ENCODE measurements at places on chromosomes 7 and 10.

DNA sequence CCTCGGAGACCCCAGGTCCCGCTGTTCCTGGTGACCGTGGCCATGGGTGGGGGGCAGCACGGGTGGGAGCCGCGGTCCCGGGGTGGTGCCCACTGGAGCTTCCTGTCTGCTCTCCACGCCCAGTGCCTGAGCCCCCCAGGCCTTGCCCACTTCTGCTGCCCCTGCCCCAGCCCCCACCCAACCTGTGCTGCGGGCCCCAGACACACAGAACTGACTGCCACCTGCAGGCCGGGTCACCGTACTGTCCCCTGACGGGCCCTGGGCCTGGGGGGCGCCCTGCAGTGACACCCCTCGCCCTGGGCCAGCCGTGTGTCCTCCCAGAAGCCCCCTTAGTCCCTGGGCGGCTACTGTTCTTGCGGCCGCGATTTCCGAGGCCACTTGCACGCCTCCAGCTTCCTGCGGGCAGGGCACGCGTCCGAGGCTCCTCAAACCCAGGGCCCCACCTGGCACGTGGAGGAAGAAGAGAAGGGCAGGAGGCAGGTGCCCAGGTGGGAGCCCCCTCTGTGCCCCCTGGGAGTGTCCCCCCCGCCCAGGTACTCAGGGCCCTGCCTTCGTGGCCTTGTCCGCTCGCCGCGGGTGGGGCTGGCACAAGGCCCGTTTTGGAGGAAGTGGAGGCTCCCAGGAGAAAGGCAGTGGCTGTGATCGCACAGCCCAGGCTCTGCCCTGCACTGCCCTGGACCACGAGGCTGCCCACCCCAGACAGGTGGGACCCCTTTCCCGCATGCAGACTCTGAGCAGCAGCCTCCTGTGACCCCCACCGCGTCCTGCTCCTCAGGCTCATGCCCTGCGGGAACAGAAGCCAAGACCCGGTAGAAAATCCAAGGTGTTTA is 10.4 kb downstream of the TMEM184A start:
- no peak for DNase-seq

GRCh38 chr7:6619961-6620360 is 4.6 kb downstream of the ZNF853 start:
- DNase-seq: no peak

GRCh38 chr10:116548301-116548700 is 2.6 kb downstream of the PNLIP start:
- DNase-seq: no peak

- no peak for DNase-seq
Observed at GRCh38 chr10:126135177-126135576, 238.8 kb downstream of the FANK1 start.

GRCh38 chr10:58396057-58396456 is 10.8 kb downstream of the TFAM start:
- DNase-seq: no peak

DNA sequence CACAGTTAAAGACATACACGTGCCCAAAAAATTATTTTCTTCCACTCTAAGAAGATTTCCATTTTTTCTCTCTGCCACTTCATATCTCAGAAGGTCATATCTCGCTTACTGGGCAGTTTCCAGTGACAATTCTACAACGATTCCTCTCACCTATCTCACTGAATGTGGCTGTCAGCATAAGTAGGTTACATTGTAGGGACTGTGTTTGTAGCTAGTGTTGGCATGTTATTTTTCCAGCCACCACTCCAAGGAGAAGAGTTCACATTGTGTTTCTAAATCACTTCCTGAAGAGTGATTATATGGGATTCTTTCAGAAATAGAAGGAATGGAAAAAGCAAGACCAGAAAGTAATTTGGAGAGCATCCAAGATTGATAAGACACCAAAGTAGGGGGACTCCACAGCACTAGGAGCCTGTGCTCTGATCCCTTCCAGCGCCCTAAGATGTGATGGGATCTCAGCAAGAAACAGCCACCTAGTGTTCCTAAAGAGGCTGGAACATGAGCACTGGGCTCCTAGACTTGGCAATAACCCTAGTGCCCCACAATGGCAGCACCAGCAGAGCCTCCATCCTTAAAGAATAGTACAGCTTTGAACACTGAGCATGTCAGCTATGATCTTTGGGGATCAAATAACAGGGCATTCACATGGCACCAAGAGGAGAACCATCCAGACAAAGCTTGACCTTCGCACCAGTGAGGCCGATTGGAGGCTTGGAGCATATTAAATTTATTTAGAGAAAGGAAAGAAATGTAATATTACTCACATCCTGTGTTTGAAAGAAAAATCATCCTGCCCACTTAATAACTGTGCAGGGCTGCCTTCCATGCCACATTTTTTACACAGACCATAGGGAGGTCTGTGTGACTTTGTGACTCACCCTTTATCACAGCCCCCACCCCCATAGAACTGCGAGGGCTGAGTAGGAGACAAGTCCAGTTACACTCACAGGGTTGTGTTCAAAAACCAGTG is 51.8 kb downstream of the CAV1 start:
- no peak for DNase-seq

DNA sequence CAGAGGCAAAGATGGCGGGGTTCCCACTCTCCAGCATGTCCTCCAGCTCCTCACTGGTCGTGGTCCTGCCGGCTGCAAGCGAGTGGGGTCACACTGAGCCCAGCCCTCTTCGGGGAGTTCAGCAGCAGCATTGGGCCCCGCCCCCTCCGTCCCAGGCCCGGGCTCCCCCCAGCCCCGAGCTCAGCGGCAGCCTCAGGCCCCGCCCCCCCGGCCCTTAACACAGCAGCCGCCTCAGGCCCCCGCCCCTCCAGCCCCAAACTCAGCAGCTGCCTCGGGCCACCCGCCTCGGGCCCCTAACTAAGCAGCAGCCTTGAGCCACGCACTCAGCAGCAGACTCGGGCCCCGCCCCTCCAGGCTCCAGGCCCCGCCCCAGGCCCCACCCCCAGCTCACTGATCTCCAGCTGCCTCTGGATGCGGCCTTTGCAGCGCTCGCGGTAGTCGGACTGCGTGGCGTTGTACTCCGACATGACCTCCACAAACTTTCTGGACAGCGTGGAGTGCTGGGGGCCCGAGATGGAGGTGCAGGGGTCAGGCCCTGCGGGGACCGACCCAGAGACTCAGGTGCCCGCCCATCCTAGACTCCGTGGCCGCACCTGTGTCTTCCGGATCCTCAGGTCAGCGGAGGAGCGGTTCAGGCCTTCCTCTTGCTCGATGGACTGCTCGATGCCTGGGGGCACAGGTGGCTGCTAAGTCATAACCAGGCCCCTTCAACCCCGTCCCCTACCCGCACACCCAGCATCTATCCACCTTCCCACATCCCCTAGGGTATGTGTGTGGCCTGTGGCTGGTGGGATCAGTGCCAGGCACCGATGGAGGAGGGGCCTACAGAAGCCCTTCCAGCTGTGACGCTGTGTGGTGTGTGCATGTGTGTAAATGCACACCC is 15.5 kb downstream of the STX1A start:
- no peak for DNase-seq

DNA sequence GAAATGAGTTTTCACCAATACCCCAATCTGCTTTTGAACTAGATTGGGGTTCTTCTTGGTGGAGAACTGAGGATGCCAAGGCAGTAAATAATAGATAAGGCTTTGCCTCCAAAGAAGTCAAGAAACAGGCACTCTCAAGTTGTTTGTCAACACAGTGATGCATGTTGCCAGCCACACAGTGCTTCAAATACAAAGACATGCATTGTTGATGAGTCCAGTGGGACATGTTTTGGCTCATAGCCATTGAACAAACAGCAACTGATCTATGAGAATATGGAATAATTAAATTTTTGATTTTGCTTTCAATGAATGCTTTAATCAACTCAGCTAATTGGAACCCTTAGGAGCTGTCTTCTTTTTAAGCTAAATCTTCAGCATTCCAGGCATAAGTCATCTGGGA is 346.4 kb downstream of the THSD7A start:
- DNase-seq: no peak

GRCh38 chr10:119251315-119251708 is 43.9 kb downstream of the GRK5 start:
- no peak for DNase-seq

DNA sequence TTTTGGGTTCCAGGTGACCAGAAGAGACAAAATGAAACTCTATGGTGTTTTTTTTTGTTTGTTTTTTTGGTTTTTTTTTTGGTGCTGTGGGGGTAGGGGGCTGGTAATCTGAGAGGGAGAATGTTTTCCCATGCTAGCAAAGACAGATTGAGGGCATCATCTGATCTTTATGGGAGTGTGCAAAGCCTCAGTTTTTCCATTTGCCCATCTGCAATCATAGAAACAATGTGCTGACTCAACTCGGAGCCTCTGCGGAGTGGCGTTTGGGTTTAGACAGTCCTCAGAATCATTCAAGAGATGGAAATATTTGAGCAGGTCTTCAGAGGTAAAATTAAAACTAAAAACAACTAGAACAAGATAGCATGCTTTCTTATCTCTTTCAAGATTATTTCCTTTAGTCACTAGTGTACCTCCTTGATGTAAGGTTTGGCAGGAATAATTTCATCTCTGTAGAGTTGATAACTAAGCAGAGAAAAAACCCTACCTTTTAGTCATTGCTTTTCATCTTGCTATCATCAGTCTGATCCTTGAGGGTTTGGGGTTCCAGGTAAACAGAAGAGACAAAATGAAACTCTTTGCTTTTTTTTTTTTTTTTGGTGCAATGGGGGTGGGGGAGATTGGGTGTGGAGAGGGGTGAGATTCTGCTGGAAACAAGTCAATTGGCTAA is 18.0 kb downstream of the CNNM2 start:
- DNase-seq: no peak

DNA sequence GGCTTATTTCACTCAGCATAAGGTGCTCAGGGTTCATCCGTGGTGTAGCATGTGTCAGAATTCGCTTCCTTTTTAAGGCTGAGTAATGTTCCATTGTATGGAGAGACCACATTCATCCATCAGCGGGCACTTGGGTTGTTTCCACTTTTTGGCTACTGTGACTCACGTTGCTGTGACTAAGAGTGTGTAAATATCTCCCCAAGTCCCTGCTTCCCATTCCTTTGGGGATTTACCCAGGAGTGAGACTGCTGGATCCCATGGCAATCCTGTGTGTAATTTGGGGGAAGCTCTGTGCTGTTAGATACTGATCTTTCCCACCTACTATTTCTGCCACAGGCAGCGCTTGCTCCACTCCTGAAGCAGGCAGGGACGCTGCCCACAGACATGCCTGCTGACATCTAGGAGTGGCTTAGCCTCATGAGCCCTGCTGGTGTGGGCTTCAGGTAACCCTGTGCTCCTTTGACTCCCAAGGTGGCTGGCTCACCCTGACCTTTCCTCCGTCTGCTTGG is 346.0 kb downstream of the FRMD4A start:
- no peak for DNase-seq

DNA sequence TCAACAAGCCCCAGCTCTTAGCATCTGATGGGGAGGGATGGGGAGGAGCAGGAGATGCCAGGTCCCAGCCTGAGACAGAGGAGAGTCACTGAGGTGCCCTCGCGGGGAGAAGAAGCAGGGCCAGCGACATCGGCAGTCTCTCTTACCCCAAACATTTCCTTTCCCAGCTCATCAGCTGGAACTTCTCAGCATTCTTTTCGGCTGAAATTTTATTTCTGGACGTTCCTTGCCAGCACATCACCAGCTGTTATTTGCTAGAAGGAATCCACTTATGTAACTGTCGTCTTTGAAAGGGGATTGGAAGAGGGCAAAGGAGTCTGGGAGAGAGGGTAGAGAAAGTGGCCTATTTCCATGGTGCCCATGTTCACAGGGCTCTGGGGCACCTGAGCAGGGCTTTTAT is 101.0 kb upstream of the SHH start:
- DNase-seq: no peak

DNA sequence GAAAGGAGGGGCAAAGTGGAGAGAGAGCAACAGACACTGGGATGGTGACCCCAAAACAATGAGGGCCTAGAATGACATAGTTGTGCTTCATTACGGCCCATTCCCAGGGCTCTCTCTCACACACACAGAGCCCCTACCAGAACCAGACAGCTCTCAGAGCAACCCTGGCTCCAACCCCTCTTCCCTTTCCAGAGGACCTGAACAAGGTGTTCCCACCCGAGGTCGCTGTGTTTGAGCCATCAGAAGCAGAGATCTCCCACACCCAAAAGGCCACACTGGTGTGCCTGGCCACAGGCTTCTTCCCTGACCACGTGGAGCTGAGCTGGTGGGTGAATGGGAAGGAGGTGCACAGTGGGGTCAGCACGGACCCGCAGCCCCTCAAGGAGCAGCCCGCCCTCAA is 20.7 kb downstream of the PRSS2 start:
- DNase-seq: no peak

DNA sequence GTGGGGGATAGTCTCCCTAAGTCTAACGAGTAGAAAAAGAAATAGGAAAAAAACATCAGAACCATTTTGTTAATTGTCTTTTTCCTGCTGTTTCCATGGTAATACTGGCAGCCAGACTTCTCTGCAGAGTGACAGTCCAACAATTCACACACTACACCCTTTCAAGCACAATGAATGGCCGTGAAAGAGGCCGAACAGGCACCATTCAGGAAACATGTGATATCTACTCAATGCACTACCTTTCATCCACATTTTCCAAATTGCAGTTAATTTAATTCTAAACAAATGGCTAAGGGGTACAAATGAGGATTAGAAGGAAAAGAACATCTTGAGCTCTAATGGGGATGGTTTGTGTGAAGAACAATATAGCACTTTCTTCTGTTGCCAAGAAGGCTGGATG is 358.5 kb upstream of the ANKRD30A start:
- no peak for DNase-seq

DNA sequence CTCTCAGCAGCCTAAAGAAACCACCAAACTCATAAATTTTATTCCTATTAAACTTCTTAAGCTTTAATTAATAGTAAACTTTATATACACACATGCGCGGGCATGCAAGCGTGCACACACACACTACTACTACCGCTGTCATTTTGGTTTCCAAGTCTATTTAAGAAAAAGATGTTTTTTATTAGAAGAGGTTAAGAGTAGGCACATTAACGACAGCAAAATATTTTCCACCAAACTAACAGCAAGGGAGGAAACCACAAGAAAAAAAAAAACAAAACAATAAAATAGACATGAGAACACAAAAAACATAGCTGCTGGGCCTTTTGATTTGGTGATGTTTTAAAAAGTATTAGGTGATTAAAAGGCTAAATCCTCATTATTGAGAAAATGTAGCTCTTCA is 28.6 kb downstream of the RTKN2 start:
- no peak for DNase-seq

GRCh38 chr10:52217531-52217930 is 96.5 kb upstream of the DKK1 start:
- DNase-seq: no peak

DNA sequence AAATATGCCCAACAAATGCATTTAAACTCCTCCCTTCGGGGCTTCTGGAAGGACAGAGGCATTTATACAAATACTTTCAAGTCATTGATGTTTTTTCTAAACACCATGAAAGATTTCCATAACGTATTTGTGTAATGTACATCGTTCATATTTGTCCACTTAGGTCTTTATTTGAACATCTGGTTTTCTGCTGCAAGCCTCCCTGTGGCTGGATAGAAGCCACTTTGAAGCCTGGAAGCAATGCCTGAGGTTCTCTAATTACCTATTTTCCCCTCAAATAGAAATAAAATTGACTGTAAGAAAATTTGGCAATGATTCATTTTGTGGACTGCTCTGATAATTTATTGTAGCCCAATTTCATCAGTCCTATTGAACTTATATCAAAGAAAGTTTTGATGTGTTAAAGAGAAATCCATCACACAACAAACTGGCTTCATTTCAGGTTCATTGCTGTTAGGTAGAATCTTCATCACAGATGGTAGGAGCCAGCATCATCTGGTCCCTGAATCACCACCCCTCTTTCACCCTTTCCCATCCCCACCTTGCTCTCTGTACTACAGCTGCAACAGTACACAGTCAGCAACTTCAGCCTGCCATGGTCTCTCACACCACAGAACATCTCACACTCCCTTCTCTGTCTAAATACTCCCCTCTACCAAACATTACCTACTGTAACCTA is 186.0 kb upstream of the MGMT start:
- DNase-seq: no peak

- no peak for DNase-seq
Observed at GRCh38 chr10:4315551-4315950, 510.5 kb upstream of the AKR1E2 start.
